H54 (cell line): ENCODE measurements at places on chromosomes 16 and 17.

- DNase-seq: no peak
These were observed 8.5 kb downstream of the MLLT6 start for GRCh38 chr17:38713456-38714075.

DNA sequence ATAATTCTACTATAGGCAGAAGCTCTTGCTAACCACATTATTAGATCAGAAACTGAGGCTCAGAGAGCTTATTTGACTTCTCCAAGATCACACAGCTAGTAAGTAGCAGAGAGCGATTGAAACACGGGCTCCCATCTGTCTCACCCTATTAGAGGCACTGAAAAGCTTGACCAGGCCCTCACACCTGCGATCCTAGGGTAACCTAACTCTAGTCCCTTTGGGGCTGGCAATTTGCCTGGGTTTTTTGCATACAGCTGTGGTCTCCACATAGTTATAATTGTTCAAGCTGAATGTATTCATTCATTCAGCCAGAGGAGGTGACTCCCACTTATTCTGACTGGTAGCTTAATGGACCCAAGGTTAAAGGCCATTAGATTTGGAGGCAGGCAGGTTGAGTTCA is 121.2 kb downstream of the ANKFN1 start:
- DNase-seq: no peak

DNA sequence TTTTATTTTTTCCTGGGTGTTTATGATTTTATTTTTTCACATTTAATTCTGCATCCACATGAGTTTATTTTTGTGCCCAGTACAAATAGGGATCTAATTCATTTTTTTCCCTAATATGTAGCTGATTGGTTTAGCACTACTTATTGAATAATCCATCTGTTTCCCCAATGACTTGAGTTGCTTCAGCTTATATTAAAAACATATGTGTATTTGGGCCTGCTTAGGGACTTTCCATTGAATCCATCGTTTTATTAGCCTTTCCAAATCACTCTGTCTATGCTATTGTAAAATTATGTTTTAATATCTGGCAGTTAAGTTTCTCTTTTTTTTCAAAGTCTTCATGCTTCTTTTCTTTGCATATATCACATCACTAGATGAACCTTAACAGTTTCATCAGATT is 42.2 kb downstream of the WWP2 start:
- DNase-seq: no peak

GRCh38 chr17:14200354-14200753 is 36.3 kb downstream of the CDRT15 start:
- no peak for DNase-seq

DNA sequence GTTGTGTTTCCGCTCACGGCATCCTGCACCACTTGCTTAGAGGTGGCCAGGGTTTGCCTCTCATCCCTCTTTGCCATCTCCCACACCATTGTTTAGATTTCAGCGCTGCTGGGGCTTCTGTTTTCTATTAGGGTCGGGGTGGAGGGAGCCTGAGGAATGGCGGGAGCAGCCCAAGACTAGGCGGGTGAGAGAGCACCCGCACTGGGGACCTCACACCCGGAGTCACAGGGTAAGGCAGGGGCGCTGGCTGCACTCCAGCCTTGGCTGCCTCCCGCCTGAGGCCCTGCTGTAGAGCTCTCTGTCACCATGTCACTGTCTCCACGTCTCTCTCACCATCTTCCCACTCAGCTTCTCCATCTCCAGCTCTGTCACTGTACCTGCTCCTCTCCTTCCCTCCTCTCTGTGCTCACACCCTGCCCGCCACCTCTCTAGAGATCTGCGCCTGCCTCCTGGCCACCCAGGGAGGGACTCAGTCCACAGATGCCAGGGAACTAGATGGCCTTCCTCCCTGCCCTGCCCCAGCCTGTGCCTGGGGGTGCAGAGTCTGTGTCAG is 32.8 kb upstream of the ABCC3 start:
- no peak for DNase-seq

- no peak for DNase-seq
These were observed 287.6 kb upstream of the CDH11 start for GRCh38 chr16:65409510-65409909.

- DNase-seq: no peak
These were observed 33.4 kb downstream of the SLC7A5 start for GRCh38 chr16:87835882-87836331.

DNA sequence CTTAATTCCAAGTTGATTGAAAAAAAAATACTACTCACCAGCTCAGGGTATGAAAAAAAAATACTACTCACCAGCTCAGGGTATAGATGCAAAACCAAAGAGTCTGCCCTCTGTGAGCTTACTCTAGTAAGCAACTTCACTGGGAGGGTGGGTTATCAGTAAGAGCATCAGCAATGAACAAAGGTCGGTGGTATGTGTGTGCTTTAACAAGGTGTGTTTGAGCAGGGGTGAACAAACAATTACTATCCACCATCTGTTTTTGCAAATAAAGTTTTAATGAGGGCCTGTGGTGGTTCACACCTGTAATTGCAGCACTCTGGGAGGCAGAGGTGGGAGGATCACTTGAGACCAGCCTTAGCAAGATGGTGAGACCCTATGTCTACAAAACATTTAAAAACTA is 20.0 kb downstream of the NUFIP2 start:
- no peak for DNase-seq

DNA sequence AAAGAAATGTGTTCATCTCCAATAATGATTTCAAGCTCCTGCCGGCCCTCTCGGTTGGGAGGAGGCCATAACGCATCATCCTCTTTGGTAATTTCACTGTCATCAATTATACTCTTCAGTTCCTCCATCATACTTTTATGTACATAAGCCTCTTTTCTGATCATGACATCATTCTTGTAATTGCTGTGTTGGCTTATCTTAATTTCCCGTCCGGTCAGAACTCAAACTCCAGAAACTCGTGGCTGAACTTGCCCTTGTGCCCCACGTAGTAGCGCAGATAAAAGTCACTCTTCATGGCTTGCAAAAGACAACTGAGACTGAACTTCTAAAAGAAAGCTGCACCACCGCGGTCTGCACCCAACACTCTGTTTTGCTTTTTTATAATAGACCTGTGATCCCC is 13.6 kb downstream of the TMEM220 start:
- no peak for DNase-seq

- peak; percentile 80 for DNase-seq
These were observed 1.9 kb upstream of the RPL26 start for GRCh38 chr17:8384801-8385378.

GRCh38 chr17:14296166-14296910 is 4.5 kb upstream of the HS3ST3B1 start:
- no peak for DNase-seq

GRCh38 chr16:51407921-51408320 is 256.9 kb upstream of the SALL1 start:
- DNase-seq: no peak

DNA sequence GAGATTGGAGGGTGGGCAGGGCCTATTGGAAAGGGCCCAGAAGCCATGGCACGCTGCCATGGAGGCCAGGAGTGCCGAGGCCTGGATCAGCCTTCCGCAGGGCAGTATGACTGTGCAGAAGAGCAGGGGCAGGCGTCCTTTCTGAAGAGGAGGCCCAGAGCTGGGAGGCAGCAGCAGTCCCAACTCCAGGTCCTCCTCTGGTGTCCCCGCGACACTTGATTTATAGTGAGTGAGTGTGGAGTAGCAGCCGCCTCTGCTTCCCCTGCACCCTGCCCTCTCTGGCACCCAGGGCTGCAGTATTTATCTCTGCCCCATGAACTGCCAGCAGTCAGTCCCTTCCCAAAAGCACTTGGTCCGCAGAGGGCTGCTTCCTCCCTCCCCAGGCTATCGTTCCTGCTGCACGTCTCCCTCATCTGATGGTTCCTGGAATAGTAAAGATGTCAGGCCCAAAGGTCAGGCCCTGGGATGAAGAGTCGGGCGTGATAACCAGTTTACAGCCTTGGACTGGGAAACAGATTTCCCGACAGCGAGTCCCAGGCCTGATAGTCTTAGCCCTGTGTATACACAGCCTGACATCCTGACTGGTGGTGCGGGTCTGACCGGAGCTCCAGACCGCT is 32.9 kb downstream of the PGS1 start:
- DNase-seq: no peak

DNA sequence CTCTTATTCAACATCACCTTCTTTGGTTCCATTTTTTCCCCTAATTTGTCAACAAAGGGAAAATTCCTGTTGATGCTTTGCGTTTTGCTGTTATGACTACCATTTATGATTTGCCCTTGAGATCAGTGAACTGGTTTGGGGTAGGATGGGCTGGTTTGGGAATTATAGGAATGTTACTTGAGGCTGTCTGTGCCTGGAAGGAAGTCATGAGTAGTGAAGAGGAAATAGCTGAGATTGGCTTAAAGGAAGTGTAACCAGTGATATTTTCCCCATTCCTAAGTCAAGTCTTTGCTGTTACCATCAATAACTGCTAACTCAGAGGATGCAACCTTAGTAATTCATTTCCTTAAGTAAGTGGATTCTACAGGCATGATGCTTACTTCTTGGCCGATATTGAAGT is 179.2 kb downstream of the MAP2K6 start:
- DNase-seq: no peak

DNA sequence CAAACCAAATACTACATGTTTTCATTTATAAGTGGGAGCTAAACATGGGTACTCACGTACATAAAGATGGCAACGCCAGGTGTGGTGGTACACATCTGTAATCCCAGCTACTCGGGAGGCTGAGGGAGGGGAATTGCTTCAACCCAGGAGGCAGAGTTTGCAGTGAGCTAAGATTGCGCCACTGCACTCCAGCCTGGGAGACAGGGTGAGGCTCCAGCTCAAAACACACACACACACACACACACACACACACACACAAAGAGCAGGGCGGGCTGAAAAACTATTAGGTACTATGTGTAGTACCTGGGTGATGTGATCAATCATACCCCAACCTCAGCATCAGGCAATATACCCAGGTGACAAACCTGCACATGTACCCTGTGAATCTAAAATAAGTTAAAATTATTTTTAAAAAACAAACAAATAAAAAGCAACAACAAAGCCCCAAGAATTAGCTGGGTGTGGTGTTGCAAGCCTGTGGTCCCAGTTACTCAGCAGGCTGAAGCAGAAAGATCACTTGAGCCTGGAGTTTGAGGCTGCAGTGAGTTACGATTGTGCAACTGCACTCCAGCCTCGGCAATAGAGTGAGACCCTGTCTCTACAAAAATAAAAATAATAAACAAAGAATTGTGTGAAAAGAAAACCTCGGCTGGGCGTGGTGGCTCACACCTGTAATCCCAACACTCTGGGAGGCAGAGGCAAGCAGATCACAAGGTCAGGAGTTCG is 11.9 kb upstream of the FAAP100 start:
- DNase-seq: no peak

DNA sequence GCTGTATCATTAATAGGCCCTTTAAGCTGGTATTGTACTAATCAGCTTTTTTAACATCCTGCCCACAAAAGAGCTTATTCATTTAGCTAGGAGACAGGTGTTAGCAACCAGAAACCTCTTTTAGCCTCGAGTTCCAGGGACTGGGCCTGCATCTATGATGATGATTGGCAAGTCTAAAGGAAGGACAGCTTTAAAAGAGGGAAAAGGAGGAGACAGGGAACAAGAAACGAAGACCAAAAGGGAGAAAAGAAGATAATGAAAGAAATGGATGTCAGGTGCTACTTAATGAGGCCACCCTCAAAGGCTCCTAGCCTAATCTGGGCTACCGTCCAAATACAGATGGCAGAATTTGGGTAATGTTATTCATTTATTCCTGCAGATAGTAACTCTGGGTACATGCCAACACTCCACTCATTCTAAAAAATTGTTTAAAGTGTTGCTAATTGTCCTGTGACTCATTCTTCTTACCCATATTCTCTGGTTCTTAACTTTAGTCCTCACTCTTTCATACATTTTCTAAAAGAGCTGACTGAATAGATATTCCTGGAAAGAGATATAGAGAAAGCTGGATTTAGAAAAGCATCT is 18.7 kb upstream of the RFFL start:
- DNase-seq: peak; percentile 16

DNA sequence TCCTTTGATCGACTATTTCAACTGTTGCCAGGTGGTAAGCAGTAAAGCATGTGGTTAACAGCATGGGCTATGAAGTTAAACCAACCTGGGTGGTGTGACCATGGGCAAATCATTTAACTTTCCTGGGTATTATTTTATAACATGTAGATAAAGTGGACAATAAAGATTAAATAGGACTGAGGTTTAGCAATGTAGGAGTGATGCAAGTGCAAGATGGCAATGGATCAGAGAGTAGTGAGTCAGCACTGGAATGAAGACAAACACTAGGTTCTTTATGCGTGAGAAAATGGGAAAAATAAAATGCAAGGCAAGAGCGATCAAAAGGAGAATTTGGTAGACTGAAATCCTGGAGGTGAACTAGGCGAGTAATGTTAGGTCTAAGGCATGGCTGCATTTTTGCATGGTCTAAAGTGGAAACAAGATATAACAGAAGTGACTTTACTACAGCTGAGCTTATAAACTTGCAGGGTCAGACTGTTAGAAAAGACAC is 222.4 kb upstream of the AXIN2 start:
- DNase-seq: no peak

DNA sequence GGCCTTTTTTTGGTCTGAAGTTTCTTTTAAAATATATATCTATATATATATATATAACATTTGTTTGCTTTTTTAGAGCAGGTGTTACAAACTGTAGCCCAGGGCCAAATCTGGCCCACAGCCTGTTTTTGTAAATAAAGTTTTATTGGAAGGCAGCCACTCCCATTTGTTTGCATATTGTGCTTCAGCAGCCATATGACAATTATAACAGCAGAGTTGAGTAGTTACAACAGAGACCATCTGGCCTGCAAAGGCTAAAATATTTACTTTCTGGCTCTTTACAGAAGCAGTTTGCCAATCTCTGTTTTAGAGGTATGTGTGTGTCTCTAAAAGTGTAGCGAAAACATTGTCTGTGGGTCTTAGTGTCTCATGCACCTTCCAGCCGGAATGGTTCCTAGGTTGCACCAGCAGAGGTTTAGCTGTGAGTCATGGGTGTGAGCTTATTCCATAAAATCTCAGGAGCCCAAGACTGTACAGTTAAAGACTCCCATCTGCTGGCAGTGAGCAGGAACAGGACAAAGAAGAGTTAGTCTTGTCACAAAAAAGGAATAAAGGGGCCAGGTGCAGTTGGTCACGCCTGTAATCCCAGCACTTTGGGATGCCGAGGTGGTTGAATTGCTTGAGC is 23.8 kb downstream of the LCMT1 start:
- peak; percentile 52 for DNase-seq
